Activated CD8-positive, alpha-beta memory T cell treated with anti-CD3 and anti-CD28 coated beads for 4 hours (primary cell): ENCODE measurements at places on chromosomes 16 and 17.

GRCh38 chr17:44604116-44604761, 47.0 kb downstream of the FZD2 start:
- no peak for DNase-seq

- no peak for DNase-seq
These were observed 154.5 kb downstream of the PARN start for GRCh38 chr16:14475370-14476139.

- peak; percentile 31 for DNase-seq
These were observed 127.2 kb downstream of the HS3ST3B1 start for GRCh38 chr17:14427900-14428647.

GRCh38 chr17:58829172-58829637, 73.6 kb downstream of the PPM1E start:
- DNase-seq = no peak

DNA sequence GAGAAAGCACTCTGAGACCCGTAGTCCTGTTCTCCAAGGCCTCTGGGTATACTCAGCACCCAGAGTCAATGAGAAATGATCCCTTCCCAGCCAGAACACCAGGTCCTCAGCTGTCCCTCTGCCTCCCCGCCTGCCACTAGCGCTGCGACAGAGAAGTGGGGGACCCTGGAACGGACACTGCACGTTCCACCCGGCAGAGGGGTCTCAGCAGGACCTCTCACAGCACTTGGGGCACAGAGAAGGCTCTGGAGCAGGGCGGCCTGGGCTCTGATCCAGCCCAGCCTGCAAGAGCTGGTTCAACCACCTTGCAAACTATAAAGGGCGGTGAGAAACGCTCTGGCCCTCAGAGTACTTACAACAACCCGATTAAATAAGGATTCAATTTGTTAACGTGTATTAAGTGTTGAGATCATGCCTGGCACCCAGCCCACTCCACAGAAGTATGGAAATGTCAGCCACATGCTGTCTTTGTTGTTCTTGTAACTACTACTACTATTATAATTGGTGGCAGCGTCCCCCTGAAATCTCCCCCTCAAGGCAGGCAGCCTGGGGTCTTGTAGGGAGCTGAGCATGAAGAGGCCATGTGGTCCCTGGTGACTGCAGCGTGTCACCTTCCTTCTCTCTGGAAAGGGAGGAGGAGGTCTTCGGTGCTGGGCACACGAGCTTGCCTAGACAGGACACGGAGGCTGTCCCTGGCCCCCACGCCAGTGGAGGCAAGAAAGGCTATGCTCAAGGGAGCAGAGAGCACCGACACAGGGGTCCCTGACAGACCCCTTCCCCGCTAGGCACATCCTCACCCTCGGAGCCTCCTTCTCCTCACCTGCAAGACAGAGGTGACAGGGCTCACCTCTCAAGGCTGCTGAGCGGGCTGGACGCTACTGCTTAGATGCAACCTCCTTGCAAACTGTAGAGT, 2.4 kb downstream of the OSGIN1 start:
- DNase-seq = no peak

- DNase-seq = no peak
These were observed 99.0 kb downstream of the PARN start for GRCh38 chr16:14531101-14531500.

- DNase-seq = no peak
These were observed 6.5 kb downstream of the CACNA1H start for GRCh38 chr16:1159325-1159972.

GRCh38 chr16:66293932-66294331, 72.6 kb upstream of the CDH5 start:
- DNase-seq = no peak

- no peak for DNase-seq
These were observed 206.3 kb upstream of the FOXF1 start for GRCh38 chr16:86303787-86304678.

DNA sequence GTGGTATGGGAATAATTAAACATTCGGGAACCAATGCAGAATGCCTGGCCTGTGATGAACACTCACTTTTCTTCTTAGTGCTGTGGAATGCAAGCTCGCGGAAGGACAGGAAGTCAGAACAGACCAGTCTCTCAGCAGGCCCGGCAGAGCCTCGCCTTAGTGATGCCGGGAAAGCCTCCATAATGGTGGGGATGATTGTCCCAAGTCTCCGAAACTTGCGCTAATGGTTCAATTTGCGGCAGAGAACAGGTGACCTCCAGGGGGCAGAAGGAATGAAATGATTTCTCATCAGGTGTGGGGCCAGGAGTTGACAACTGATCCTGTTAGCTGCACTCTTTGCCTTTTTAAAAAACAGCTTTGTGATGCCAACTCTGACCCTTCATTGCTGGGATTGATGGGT, 170.6 kb downstream of the GSG1L start:
- DNase-seq = no peak

- no peak for DNase-seq
These were observed 16.9 kb downstream of the ITGAX start for GRCh38 chr16:31371619-31372484.

- DNase-seq = no peak
These were observed 99.7 kb downstream of the CYTH1 start for GRCh38 chr17:78682363-78682762.
